H1 (cell line): ENCODE measurements at places on chromosomes 6 and 20. TPM values are rescaled to one million over a fixed set of nuclear protein-coding genes. Genes with fewer than 3 reads are reported as not detected.

GRCh38 chr6:24802271-24803059 lies 3.7 kb upstream of the ARMH2 start:
- H3K36me3 ChIP-seq = no peaks in the 10 kb centered on the region
- DNase-seq = no peak
- H3K27me3 ChIP-seq = no peaks in the 10 kb centered on the region
- H3K27ac ChIP-seq = no peak overlapping the region

DNA sequence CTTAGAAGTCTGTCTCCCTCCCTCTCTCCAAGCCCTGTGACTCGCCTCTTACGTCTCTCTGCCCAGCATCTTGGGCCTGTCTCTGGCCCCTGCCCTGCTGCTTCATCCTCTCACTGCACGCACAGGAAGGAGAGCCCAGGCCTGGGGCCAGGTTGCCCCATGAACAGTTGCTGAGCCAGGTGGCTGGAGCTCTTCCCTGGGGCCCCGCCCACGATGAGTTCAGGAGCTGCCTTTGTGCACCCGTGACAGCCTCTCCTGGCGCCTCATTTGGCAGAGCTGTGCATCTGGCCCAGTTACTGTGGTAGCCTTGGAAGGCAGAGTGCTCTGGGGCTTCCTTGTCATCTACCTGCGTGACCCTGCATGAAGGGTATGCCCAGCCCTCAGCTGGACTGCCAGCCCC lies 44.5 kb downstream of the SLC52A3 start:
- DNase-seq = no peak
- peaks cover 9% of the 10 kb centered on the region for H3K27me3 ChIP-seq
- no peak overlapping the region for H3K4me3 ChIP-seq
- H3K27ac ChIP-seq = no peak overlapping the region
- H3K36me3 ChIP-seq = no peaks in the 10 kb centered on the region

GRCh38 chr6:11035616-11036350 lies 8.3 kb downstream of the ELOVL2 start:
- no peaks in the 10 kb centered on the region; the same call in 1 of the 2 replicates for H3K27me3 ChIP-seq
- no peaks in the 10 kb centered on the region for H3K4me1 ChIP-seq
- no peak overlapping the region for H3K4me3 ChIP-seq

GRCh38 chr6:157117431-157118095 lies 205.8 kb downstream of the TMEM242 start:
- no peaks in the 10 kb centered on the region; the same call in 1 of the 2 replicates for H3K36me3 ChIP-seq
- H3K4me1 ChIP-seq = no peaks in the 10 kb centered on the region
- no peak for DNase-seq
- H3K4me3 ChIP-seq = no peak overlapping the region
- no peak overlapping the region for H3K27ac ChIP-seq
- no peaks in the 10 kb centered on the region for H3K27me3 ChIP-seq

DNA sequence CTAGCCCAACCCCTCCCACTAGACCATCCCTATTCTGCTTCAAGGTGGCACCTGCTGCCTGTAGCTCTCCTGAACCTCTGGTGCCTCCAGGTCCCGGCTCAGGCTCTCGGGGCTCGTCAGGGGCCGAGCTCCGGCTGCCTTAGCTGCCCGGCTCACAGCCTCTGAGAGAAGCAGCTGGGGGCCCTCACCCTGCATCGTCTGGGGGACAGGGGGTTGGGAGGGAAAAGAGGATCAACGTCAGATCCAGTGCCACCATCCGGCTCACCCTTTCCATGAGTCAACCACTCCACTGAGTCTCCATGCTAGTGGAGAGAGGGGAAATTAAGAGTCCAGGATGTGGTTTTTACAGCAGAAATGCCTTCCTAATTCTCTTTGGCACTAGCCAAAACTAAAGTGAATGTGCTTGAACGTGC lies 13.0 kb downstream of the BAG6 start:
- H3K4me1 ChIP-seq = no peaks in the 10 kb centered on the region
- no peaks in the 10 kb centered on the region for H3K27me3 ChIP-seq
- H3K27ac ChIP-seq = no peak overlapping the region
- DNase-seq = no peak
- peaks cover 93% of the 10 kb centered on the region for H3K36me3 ChIP-seq
- H3K4me3 ChIP-seq = no peak overlapping the region

- no peaks in the 10 kb centered on the region for H3K27me3 ChIP-seq
- DNase-seq = no peak
- H3K36me3 ChIP-seq = no peaks in the 10 kb centered on the region
- no peaks in the 10 kb centered on the region for H3K4me1 ChIP-seq
- H3K4me3 ChIP-seq = no peak overlapping the region
- no peak overlapping the region for H3K27ac ChIP-seq
Observed at GRCh38 chr6:6390849-6391602, 70.6 kb upstream of the F13A1 start.

- no peaks in the 10 kb centered on the region for H3K27me3 ChIP-seq
- peak within 1 kb of the TSS; percentile 77 for H3K4me3 ChIP-seq
- no peak within 1 kb of the TSS for H3K27ac ChIP-seq
- peaks cover 6% of the 10 kb centered on the region for H3K4me1 ChIP-seq
Observed at GRCh38 chr20:63574156-63574828, at the start of gene HELZ2. Gene HELZ2 (minus strand): TSS chr20:63574239. CDS start chr20:63572385, 1,854 bp downstream.

Gene SEMG1
- 0.64 and 3.0 TPM in 2 replicates for polyA plus RNA-seq

GRCh38 chr6:1215023-1215422 lies 96.9 kb upstream of the FOXQ1 start:
- no peaks in the 10 kb centered on the region for H3K4me1 ChIP-seq
- no peak overlapping the region for H3K27ac ChIP-seq
- no peak overlapping the region for H3K4me3 ChIP-seq
- H3K36me3 ChIP-seq = no peaks in the 10 kb centered on the region

Gene ATP9A
- polyA plus RNA-seq = 4.6 and 5.0 TPM in 2 replicates

DNA sequence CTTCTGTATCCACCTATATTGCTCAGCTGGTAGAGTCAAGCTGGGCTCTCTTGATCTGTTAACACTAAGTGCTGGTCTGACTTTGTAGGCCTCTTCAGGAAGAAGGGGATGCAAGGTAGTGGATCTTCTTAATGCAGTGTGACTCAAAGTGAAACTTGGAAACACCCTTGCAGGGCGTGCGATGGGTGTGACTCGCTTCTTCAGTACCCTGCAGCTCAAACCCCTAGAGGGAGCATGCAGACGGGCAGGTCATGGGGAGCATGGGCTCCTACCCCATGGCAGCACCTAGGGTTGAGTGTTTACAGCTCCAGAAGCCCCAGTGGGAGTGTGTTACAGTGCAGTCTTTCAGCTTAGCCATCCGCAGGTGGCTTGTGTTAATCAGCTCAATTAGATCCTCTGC lies 757 bp upstream of the SAMD3 start:
- H3K27ac ChIP-seq = no peak overlapping the region
- no peak overlapping the region for H3K4me3 ChIP-seq
- H3K27me3 ChIP-seq = no peaks in the 10 kb centered on the region
- H3K4me1 ChIP-seq = no peaks in the 10 kb centered on the region

DNA sequence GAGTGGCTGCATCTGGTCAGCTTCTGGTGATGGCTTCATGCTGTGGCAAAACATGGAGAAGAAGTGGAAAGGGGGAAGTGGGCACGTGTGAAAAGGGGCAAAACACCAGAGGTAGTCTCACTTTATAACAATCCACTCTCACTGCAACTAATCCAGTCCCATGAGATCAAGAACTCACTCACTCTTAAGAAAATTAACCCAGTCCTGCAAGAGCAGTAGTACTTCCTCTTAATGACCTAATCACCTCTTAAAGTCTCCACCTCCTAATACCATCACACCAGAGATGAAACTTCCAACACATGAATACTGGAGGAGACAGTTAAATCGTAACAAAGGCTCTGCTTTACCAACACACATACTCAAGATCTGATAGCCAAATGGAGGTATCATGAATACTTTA lies 152.6 kb downstream of the THEMIS start:
- H3K27ac ChIP-seq = no peak overlapping the region
- no peaks in the 10 kb centered on the region for H3K4me1 ChIP-seq
- DNase-seq = no peak
- no peaks in the 10 kb centered on the region for H3K27me3 ChIP-seq

- no peak overlapping the region for H3K4me3 ChIP-seq
- DNase-seq = no peak
- H3K27me3 ChIP-seq = no peaks in the 10 kb centered on the region
- no peak overlapping the region for H3K27ac ChIP-seq
- no peaks in the 10 kb centered on the region for H3K36me3 ChIP-seq
Observed at GRCh38 chr20:7275645-7276237, 508.3 kb downstream of the BMP2 start.

GRCh38 chr6:32889533-32889932 lies 35.5 kb downstream of the PSMB9 start:
- H3K4me1 ChIP-seq = no peaks in the 10 kb centered on the region
- no peak overlapping the region for H3K4me3 ChIP-seq
- no peaks in the 10 kb centered on the region for H3K27me3 ChIP-seq
- no peak for DNase-seq
- H3K36me3 ChIP-seq = no peaks in the 10 kb centered on the region

DNA sequence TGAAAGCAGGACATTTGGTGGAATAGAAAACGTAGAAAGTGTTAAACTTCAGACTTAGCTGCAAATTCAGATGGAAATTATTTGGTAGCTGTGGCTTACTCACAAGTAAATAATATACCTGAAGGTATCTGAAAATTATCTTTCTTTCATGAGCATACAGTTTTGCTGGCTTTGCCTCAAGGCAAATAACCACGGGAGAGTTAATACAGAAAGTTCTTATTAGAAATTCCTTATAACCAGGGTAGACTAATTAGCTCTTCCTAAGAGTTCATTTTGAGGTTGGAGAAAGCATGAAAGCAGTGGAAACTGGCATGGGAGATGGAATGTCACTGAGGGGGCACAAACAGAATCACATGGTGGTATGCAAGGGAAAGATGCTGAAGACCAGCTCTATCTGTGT lies 217.5 kb downstream of the CD83 start:
- no peak overlapping the region for H3K4me3 ChIP-seq
- no peak for DNase-seq
- H3K36me3 ChIP-seq = no peaks in the 10 kb centered on the region
- no peak overlapping the region for H3K27ac ChIP-seq
- H3K4me1 ChIP-seq = no peaks in the 10 kb centered on the region
- H3K27me3 ChIP-seq = no peaks in the 10 kb centered on the region

DNA sequence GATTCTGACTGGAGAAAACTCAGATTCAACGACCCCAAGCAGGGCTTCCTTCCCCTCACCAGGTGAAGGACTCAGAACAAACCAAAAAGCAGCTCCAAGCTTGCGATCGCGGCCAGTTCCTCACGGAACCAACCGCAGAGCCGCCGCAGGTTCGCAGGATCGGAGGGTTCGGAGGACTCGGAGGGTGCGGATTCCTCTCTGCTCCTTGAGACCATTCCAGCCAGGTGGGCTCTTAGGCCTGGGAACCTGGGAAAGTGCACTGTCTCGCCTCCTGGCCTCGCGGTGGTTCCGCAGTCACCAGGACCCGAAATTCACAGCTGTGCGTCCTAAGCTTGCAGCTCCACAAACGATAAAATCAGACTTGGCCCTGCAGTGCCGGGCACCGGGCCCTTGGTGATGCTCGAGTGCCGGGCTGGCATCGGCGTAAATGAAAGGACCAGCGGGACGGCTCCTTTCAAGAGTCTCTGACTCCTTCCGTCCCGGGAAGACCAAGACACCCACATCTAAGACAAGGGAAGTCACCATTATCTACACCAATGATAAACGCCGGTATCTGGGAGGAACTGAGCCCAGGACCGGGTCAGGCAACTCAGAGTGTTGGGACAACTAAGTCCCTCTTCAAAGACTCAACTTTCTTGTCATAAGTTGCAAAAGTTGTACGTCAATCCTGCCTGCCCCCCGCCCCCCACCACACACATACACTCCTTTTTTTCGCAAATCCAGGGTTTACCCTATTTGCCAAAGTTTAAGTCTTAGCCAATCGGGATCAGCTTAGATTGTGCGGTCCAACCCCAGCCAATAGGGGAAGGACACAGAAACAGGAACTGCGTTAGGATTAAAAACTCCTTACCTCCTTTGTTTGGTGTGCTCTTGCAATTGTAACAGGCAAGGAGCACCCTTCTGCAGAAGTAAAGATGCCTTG lies 69.8 kb upstream of the PRSS16 start:
- DNase-seq = peak; percentile 84
- peak overlapping the region; percentile 89 for H3K27ac ChIP-seq
- peak overlapping the region; percentile 99 for H3K4me3 ChIP-seq
- no peaks in the 10 kb centered on the region for H3K27me3 ChIP-seq

DNA sequence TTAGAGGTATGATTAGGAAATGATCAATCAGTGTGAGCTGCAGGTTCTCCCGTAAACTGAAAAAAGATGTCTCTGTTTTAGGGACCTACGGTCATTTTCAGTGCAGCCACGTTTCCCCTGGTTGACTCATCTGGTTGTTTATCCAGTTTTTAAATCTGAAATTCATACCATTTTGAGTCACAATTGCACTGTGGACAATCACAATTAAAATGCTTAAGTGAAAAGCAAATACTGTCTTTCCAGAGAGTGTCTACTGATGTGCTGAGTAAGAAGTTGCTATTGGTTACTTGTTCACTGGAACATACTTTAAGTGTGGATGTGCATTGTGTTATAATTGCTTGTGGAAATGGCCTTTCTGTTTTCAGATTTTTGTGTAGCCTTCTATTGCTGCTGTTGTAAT lies 305.1 kb upstream of the SASH1 start:
- no peaks in the 10 kb centered on the region for H3K27me3 ChIP-seq
- H3K4me1 ChIP-seq = no peaks in the 10 kb centered on the region
- no peaks in the 10 kb centered on the region for H3K36me3 ChIP-seq
- no peak for DNase-seq
- H3K27ac ChIP-seq = no peak overlapping the region

Gene PAX1
- polyA plus RNA-seq = not detected in 2 replicates

DNA sequence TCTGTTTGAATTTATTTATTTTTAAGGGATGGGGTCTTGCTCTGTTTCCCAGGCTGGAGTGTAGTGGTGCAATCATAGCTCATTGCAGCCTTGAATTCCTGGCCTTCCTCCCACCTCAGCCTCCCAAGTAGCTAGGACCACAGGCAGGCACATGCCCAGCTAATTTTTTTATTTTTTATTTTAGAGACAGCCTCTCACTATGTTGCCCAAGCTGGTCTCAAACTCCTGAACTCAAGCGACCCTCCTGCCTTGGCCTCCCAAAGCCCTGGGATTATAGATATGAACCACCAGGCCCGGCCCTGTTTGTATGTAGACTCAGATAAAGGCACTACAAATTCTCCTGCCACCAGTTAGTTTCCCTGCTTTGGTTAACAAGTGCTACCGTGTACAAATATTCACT lies 142.9 kb upstream of the SOX4 start:
- DNase-seq = no peak
- no peaks in the 10 kb centered on the region for H3K4me1 ChIP-seq
- no peaks in the 10 kb centered on the region for H3K27me3 ChIP-seq
- H3K36me3 ChIP-seq = no peaks in the 10 kb centered on the region
- H3K4me3 ChIP-seq = no peak overlapping the region

GRCh38 chr6:53481323-53481722 lies 63.6 kb downstream of the GCLC start:
- H3K4me3 ChIP-seq = no peak overlapping the region
- H3K36me3 ChIP-seq = no peaks in the 10 kb centered on the region
- DNase-seq = no peak
- H3K27ac ChIP-seq = no peak overlapping the region
- H3K4me1 ChIP-seq = no peaks in the 10 kb centered on the region

Gene SLC26A8
- polyA plus RNA-seq = 0.57 and 0.86 TPM in 2 replicates

DNA sequence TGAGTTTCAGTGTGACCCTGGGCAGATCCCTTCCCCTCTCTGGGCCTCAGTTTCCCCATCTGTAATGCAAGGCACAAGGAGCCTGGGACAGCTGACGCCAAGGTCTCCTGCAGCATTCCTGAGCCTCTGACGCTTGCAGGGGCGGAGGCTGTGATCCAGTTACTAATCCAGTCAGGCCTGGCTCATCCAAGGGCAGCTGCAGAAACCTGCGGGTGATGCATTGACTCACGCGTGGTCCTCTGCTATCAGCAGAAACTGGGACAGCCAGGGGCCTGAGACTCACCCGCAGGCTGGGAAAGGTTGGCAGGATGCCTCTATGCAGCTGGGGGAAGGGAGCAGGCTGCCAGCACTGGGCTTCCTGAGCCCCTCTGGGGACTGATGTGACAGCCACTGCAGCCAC lies 65.0 kb upstream of the SIRPA start:
- no peak overlapping the region for H3K4me3 ChIP-seq
- no peak for DNase-seq
- H3K27ac ChIP-seq = no peak overlapping the region
- no peaks in the 10 kb centered on the region for H3K27me3 ChIP-seq
- no peaks in the 10 kb centered on the region for H3K36me3 ChIP-seq
- H3K4me1 ChIP-seq = no peaks in the 10 kb centered on the region
